Skeletal muscle cell (primary cell): ENCODE measurements at places on chromosomes 7 and 10.

DNA sequence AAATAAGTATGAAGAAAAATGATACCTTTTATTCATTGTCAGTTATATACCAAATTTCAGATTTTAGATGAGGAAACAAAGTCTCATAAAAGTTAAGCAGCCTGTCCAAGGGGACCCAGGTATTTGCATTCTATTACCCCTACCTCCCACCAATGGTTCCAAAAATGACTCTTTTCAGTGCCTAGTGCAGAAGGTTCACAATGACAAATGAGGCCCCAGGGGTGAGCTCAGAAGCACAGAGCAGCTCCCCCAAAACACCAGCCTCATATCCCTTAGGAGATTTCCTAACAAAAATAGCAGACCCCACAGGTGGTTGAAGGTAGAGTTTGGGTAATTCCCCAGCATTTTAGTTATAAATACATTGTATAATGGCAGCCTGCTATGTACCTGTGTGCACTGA, 168.6 kb downstream of the REEP3 start:
- DNase-seq = no peak

GRCh38 chr7:88146616-88147015, 73.2 kb downstream of the SRI start:
- DNase-seq = no peak

GRCh38 chr10:102814873-102815661, 22.1 kb downstream of the CYP17A1 start:
- no peak for DNase-seq

DNA sequence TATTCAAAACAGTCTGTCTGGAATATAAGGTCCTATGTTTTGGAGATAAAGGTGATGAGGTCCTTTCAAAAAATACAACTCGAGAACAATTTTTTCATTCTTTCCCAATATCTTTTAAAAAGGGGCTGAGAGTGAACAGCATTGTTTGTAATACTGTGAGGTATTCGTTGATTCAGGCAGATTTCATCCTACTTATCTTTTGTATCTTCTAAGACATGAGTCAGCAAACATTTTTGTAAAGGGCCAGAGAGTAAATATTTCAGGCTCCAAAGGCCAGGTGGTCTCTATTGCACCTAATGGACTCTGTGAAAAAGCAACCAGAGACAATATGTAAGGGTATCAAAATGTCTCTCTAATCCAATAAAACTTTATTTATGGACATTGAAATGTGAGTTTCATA, 8.1 kb upstream of the ANK3 start:
- DNase-seq = no peak

- no peak for DNase-seq
Observed at GRCh38 chr10:31918671-31919409, 9.8 kb downstream of the ARHGAP12 start.

GRCh38 chr7:113207931-113208330, 89.6 kb upstream of the SMIM30 start:
- DNase-seq = no peak

GRCh38 chr7:39987641-39988347, 37.7 kb downstream of the CDK13 start:
- DNase-seq = no peak

DNA sequence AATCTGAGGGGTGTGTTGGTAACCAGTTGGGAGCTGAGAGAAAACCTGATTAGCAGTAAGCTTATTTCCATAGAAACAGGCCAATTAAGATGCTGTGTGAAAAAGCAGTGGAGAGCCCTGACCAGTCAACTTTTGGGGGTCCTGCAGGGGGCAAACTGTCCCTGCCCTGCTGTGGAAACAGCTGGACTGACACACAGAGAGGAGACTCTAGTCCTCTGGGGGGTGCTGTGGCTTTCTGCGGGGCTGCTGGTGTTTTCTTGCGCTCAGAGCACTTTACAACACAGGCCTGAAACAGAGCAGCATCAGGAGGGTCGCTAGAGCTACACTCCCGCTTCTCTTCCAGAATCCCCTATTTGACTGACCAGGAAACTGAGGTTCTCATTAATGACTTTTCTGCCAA, 546.9 kb upstream of the GALNT17 start:
- DNase-seq = no peak

DNA sequence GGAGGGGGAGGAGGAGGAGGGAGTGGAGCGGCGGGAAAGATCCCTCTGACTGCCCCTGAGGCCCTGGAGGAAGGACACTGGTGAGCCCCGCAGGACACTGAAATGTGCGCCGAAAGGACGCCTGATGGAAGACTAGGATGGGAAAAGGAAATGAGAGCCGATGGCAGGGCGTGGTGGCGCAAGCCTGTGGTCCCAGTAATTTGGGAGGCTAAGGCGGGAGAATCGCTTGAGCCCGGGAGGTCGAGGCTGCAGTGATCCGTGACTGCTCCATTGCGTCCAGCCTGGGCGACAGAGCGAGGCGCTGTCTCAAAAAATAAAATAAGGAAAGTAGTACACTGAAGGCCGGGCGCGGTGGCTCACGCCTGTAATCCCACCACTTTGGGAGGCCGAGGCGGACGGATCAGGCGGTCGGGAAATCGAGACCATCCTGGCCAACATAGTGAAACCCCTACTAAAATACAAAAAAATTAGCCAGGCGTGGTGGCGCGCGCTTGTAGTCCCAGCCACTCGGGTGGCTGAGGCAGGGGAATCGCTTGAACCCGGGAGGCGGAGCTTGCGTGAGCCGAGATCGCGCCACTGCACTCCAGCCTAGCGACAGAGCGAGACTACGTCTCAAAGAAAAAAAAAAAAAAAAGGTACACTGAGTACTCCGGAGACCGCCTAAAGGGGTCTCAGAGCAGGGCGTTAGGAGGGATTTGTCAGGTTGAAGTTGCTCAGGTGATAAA, 561 bp upstream of the HNRNPF start:
- no peak for DNase-seq

GRCh38 chr10:102643336-102644065, 778 bp upstream of the TRIM8 start:
- no peak for DNase-seq

DNA sequence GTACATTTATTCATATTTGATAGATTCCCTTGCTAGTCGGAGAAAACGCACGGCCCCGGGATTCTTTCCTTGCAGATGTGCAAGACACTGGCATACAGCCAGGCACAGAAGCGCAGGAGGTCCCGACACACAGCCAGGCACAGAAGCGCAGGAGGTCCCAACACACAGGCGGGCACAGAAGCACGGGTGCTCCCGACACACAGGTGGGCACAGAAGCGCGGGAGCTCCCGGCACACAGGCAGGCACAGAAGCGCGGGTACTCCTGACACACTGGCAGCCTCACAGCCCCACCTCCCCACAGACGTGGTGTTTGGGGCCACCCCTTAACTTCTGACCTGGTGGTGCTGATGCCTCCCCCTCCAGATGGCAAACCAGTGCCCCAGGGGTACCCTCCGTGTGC, 237.3 kb downstream of the ZMYND11 start:
- DNase-seq = no peak

GRCh38 chr10:113319479-113319878, 233.4 kb upstream of the HABP2 start:
- DNase-seq = no peak

- no peak for DNase-seq
Observed at GRCh38 chr7:87797395-87797794, 78.8 kb downstream of the SLC25A40 start.

DNA sequence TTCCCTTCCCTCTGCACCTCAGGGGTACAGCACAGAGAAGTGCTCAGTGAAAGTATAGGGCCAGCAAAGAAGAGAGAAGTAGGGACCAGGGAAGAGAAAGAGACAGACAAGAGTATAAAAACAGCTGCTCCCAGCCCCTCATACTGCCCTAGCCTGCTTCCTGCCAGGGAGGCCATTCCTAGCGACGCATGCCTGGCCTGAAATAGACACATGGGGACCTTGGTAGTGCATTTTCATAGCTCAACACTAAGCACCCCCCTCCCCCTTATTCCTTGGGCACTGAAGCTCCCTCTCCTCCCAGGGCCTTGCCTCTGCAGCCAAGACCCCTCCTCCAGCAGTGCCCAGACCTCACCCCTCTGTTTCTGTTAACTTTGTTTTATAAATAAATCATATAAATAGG, 64.7 kb downstream of the ZMIZ1 start:
- DNase-seq = no peak

DNA sequence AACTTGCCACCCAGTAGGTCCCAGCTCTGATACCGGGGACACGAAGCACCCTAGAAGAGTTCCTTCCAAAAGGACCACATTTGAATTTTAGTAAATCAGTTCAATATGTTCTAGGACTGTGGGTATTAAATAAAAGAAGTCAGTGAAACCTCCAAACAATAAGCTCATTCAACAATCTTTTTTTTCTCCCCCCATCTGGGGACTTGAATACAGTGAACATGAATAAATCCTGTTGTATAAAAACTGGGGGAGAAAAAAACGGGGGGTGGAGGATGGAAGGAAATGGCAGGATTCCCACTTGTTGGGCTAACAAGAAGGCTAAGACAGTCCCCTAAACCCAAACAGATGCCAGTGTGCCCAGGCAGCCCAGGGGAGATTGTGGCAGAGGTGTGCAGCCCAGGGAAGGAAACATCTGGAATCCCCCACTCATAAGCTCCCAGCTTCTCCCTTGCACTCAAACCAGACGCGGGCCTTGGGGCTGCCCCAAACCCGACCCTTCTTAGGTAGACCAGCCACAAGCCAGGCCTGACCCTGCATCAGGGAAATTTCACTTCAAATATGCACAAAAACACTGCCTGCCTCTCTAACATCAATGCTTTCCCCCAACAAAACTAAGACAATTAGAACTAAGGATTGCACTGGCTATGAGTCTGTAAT, 8.8 kb downstream of the AFAP1L2 start:
- no peak for DNase-seq

GRCh38 chr10:76546411-76546810, 1091.2 kb downstream of the KCNMA1 start:
- no peak for DNase-seq

DNA sequence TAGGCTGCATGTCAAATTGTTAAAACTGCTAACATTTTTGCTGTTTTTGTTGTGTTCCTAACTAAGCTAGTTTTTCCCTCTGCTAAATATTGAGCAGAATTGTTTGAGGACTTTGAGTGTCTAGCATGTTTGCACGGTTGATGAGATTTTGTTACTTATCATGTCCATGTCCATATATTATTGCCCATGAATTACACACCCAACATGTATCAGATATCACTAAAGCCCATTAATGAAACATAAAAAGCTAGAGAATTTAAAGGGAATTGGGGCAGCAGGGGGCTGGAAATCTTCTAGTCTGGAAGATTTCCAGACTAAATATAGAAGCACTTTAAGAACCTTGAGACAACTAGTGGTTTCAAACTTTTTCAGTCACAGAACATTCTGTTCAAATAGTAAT, 197.7 kb downstream of the SNX10 start:
- DNase-seq = no peak

DNA sequence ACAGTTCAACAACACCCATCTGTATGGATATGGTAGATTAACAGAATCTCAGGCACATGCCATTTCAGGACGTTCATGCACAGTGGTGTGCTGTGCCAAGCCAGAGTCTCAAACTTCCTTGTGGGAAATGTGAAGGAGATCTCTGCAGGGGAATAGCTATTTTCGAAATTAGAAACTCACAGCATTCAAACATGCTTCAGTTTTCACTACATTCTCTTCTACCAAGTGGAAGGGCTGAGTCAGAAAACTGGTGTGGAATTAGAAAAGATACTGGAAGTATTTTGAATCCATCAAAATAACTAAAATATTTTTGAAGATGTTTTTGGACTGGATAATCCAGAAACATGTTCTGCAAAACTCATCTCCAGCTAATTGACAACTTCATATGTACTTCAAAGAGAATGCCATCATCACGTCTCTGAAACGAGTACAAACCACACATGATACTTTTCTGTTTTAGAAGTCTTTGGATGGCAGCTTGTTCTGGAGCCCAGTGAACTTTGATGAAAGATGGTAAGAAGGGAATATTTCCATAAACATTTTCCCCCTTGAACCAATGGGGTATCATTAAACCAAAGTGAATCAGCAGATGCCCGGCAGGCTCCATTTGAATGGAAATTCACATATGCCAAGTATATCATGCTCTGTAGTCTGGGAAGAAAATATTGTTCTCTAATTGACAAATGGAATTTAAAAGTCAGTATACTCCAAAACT, 616.3 kb upstream of the IGFBP3 start:
- DNase-seq = no peak

DNA sequence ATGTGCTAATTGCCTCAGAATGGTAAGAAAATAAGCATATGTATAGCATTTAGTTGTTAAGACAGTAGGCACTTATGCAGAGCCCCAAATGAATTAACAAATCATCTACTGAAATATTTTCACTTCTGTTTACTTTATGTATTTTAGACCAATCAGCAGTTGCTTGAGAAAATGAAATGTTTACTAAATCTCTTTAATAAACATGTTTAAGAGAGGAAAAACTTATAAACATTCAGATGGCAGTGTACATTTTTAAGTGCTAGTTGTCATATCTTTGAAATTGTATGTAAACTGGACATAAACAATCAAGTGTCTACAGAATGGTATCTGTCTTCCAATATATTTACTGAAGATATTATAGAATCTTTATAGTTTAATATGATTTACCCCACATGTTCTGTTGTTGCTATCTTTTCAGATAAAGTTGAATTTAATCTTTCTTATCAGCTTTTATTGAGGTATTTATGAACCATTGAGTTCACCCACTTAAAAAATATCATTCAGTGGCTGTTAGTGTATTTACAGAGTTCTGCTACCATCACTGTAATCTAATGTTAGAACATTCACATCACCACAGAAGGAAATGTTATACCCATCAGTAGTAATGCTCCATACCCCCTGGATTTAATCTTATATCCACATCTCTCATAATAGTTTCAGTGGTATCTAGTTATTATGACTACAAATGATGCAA, 264.3 kb downstream of the ADK start:
- DNase-seq = no peak

- no peak for DNase-seq
Observed at GRCh38 chr7:51209426-51209825, 107.2 kb downstream of the COBL start.

- DNase-seq = no peak
Observed at GRCh38 chr7:100221767-100222444, 2.2 kb downstream of the PVRIG start.

- no peak for DNase-seq
Observed at GRCh38 chr7:118473271-118473670, 248.8 kb downstream of the ANKRD7 start.
